GM19239 (cell line): ENCODE measurements at places on chromosomes 16 and 17.

DNA sequence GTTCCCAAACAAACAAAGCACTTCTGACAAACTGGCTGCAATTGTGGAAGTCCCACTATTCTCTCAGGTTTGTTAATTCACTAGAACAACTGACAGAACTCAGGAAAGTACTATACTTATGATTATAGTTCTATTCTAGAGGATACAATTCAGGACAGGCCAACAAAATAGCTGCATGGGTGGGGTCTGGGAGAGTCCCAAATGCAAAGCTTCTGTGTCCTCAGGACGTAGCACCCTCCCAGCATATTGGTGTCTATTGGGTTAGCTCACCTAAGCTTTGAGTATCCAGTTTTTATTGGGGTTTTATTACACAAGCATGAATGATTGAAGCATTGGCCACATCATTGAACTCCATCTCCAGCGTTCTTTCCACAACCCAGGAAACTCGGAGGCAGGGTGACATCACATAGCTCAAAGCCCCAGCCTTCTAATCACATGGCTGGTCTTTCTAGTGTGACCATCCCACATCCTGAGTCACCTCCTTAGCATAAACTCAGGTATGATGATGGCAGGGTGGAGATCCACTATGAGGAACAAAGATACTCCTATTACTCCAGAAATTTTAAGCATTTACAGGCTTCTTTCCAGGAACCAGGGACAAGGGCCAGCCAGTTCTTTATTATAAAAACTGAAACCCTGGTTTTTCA, 43.9 kb upstream of the CCNF start:
- no peak for DNase-seq

DNA sequence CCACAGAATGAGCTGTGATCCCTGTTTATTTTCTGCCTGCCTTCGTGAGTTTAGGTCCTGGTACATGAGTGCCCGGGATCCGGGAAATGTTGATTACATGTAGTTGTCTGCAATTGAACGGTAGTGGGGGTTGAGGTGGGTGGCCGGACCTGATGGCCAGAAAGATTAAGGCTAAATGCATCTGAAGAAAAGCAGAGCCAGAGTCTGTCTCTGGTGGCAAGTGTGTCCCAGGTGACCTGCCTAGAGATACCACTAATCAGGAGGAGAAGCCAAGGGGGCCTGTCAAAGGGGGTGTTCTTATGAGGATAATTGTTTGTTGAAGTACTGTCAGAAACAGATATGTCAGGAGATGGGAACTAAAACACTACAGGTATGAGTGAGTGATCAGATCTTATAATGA, 154.0 kb upstream of the ASIC2 start:
- DNase-seq = no peak

DNA sequence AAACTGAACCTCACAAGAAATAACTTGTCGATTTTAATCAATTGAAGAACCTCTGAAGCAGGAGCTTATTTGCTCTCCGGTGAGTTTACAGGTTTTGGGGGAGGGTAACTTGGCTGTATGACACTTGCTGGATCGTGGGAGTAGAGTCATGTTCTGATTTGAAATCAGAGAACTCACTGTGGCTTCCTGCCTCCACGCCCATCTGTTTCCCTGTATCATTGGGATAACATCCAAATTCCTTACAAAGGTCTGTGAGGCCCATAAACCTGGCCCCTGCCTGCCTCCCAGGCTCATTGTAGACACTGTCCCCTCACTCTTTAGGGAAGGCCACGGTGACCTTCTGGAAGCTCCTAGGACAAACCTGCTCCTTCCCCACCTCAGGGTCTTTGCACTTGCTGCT, 48.3 kb downstream of the C17orf67 start:
- no peak for DNase-seq

- DNase-seq = no peak
Measured at GRCh38 chr17:29458066-29458465, 67.9 kb downstream of the TAOK1 start.

GRCh38 chr17:19755392-19755791, 7.3 kb upstream of the ALDH3A1 start:
- no peak for DNase-seq

- no peak for DNase-seq
Measured at GRCh38 chr17:80889231-80890195, 102.1 kb upstream of the CHMP6 start.

GRCh38 chr17:77944390-77945222, 13.9 kb upstream of the TNRC6C start:
- DNase-seq = no peak

- DNase-seq = no peak
Measured at GRCh38 chr17:6749519-6749918, 6.3 kb upstream of the XAF1 start.

DNA sequence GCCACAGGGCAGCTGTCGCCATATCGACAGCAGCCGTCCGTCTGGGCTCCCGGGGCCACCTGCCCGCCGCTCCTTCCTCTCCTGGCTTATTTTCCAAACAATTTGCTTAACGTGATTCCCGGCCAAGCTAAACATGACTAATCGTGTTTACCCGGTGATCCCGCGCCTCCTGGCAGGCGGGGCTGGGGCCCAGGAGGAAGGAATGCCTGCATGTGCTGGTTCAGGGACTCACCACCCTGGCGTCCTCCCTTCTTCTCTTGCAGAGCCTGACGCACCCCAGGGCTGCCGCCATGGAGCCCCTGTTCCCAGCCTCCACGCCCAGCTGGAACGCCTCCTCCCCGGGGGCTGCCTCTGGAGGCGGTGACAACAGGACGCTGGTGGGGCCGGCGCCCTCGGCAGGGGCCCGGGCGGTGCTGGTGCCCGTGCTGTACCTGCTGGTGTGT, 6.1 kb downstream of the SSTR5 start:
- no peak for DNase-seq

GRCh38 chr17:81204578-81204977, 18.2 kb downstream of the CEP131 start:
- no peak for DNase-seq

GRCh38 chr17:56441308-56441707, 152.2 kb upstream of the NOG start:
- no peak for DNase-seq

GRCh38 chr16:23857256-23857880, 21.6 kb downstream of the PRKCB start:
- no peak for DNase-seq

DNA sequence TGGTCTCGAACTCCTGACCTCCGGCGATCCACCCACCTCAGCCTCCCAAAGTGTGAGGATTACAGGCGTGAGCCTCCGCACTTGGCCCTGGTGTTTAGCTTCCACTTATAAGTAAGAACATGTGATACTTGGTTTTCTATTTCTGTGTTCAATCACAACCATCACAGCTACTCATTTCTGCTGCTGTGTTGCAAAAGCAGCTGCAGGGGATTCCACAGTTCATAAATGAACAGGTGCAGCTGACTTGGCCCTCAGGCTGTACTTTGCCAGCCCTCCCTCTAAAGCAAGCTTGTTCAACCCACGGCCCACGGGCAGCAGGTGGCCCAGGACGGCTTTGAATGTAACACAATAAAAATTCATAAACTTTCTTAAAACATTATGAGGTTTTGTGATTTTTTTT, 79.2 kb downstream of the SLC39A11 start:
- DNase-seq = no peak

GRCh38 chr16:4693956-4694641, 737 bp downstream of the NUDT16L1 start:
- peak; percentile 71 for DNase-seq

GRCh38 chr16:14497245-14498082, 132.6 kb downstream of the PARN start:
- no peak for DNase-seq

- no peak for DNase-seq
Measured at GRCh38 chr17:40460968-40461731, 17.9 kb downstream of the IGFBP4 start.

DNA sequence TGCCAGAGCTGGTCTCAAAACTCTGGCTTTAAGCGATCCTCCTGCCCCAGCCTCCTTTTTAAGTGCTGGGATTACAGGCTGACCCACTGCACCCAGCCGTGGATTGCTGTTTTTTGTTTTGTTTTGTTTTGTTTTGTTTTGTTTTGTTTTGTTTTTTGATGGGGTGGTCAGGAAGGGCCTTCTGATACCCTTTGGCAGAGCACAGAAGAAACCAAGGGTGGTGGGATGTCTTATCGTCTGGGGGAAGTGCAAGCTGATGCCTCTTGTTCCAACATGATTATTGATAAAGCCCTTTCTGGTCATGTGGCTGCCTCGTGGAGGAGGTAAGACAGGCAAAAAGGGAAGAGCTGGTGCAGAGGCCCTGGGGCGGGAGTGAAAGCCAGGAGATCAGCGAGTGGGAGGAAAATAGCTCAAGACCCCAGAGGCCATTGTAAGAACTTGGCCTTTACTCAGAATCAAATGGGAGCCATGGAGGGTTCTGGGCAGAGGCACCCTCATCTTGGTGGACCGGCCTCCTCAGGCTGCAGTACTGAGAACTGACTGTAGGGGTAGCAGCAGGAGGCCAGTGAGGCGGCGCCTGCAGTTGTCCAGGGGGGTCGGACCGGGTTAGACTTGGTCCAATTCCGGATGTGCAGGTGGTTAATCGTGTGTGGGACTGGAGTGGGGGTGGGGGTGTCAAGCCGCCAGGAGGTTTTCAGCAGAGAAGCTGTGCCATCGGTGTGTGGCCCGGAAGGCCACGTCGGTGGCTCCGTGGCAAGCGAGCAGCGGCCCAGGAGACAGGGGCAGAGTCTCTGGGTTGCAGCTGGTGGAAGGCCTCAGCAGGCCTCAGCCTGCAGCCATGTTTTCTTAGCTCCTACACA, 84.4 kb upstream of the GSE1 start:
- DNase-seq = peak; percentile 40

DNA sequence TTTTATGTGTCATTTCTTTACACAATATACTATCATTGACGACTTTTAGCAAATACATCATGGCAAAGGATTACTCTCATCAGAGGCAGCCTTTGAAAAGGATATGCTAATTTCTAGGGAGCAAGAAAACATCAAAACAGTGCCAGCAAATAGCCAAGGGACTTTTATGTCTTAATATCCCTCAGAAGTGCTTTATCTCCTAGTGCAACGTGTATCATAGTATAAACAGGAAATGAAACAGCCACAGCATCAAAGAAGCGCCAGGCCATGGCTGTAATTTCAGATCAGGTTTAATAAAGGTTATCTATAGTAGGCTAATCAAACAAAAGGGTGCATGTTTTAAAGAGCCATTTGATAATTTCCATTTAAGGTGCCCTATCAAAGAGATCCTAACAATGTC, 159.9 kb downstream of the AXIN2 start:
- no peak for DNase-seq

DNA sequence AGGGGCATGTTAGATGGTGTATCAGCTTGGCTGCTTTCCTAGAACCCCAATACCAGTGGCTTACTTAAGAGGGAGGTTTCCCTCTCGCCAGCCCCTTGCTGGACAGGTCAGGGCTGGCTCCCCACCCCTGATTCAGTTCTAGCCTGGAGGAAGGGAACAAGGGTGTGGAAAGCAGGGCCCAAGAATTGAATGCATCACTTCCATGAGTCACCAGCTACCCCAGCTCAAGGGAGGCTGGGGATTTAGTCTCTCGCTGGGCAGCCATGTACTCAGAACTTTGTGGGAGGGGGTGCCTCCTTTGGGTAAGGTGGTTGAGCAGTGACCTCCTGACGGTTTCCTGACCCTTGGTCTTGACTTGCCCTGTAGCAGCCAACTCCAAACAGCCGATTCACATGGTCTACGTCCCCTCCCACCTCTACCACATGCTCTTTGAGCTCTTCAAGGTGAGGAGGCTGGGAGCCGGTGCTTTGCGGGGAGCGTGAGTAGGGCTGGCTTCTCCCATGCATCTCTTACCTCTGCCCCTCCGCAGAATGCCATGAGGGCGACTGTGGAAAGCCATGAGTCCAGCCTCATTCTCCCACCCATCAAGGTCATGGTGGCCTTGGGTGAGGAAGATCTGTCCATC, 12.8 kb downstream of the PDK2 start:
- no peak for DNase-seq

GRCh38 chr16:81266680-81267095, 28.2 kb downstream of the BCO1 start:
- no peak for DNase-seq

GRCh38 chr17:41863074-41863848, 2.0 kb downstream of the KLHL11 start:
- DNase-seq = no peak

- no peak for DNase-seq
Measured at GRCh38 chr17:41067281-41067680, 1.6 kb upstream of the KRTAP2-4 start.

DNA sequence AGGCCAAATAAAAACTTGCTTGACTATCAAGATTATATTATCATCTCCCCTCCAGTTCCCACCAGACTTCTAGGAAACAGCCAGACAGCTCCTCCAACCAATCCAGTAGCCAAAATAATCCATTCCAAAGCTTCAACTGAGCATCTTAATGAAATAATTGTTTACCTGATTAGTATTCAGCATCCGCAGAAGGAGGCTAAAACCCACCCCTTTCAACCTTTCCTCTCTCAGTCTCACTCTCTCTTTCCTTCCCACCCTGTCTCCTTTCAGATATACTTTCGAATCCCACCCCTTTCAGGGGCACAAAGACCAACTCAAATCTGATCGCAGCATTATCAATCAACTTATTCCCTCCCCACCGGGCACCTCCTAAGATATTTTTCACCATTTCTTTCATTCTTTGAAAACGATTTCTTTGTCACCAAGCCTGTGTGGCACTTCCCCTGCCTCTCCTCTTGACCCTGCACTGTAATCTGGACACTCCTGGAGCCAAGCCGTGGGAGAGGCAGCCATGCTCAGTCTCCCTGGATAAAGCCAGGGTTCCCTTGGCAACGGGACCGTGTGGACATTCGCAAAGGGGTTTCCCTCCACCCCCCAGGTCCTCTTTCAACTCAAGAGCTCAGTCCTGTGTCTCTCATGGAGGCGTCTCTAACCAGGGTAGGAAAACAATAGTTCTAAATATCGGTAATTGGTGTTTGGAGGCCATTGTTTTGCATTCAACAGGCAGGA, at the start of gene ANKFN1:
Gene ANKFN1, plus strand, starts transcription at position 602 of the 729 bp plus-strand sequence. CDS start 59,193 bp downstream, outside the sequence.
- DNase-seq = no peak

DNA sequence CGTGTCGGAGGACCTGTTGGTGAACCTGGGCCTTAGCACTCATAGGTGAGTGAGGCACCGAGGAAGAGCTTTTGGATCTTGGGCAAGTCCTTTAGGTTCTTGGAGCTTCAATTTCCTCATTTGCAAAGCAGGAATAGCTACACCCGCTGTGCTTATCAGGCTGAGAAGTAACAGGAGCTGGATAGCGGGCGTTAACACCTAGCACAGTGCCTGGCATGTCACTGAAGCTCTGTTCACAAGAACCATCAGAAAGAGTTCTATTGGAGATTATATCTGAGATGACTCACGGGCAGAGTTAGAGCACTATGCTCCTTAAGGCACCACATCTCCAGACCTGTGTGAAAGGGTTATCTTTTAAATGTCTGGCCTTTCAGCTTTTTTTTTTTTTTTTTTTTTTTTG, 12.8 kb downstream of the MEOX1 start:
- DNase-seq = no peak

DNA sequence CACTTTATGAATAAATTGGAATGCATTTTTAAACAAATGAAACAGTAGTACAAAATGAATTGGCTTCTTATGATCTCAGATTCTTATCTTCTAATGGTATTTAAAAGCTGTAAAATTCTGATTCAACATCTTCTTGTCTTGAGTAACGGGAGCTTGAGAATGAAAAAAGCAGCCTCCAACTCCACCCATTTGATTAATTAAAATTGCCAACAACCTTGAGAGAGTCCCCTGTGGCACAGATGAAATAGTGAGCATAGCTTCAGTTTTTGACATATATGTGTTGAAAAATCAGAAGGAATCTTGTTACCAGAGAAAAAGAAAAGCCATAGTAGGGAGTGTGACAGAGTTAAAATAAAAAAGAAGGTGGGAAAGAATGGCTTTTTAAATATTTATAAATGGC, 1426.1 kb upstream of the CDH8 start:
- no peak for DNase-seq

GRCh38 chr16:49912721-49913120, 56.8 kb upstream of the ZNF423 start:
- no peak for DNase-seq

- DNase-seq = peak; percentile 18
Measured at GRCh38 chr16:55257966-55258613, 65.9 kb upstream of the IRX6 start.
